ENCODE measurements at places on chromosomes 11 and 22.

GRCh38 chr22:50209893-50210292, 9.1 kb downstream of the SELENOO start:
- DNase-seq = peak; percentile 54

- DNase-seq = no peak
Observed at GRCh38 chr11:29119707-29120618, 896.9 kb downstream of the KCNA4 start.

- no peak for DNase-seq
Observed at GRCh38 chr11:57647372-57647771, 2.3 kb downstream of the YPEL4 start.

DNA sequence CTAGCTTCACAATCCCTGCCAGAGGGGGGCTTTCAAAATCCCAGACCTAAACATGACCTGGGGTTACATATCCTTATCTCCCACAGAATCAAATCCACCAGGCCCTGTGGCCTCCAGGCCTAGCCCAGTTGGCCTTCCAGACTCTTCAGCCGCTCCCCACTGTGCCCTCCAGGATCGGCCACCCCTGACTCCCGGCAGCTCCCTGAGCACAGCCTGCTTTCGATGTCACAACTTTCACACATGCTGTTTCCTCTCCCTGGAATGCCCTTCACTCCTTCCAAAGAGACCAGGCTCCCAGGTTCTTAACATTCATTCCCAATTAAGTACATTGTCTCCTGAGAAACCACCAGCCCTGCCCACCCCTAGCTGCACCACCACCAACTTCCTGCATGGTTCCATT, 62.7 kb downstream of the CSNK2A3 start:
- DNase-seq = no peak

DNA sequence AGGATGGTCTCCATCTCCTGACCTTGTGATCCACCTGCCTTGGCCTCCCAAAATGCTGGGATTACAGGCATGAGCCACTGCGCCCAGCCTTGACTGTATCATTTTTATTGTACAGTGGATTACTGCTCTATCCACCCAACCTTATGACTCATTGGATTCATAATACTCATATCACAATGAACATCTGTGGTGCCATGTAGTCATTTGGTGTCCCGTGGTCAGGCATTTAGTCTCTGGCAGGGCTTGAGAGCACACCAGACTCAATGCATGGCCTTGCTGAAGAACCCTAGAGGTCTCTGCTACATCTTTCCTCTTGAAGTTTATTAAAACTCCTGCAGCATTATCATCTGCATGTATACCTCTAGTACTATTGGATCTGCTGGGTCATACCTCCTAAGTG, 98.0 kb upstream of the LDLRAD3 start:
- DNase-seq = no peak

- DNase-seq = no peak
Observed at GRCh38 chr22:20604776-20605221, 97.4 kb downstream of the MED15 start.

DNA sequence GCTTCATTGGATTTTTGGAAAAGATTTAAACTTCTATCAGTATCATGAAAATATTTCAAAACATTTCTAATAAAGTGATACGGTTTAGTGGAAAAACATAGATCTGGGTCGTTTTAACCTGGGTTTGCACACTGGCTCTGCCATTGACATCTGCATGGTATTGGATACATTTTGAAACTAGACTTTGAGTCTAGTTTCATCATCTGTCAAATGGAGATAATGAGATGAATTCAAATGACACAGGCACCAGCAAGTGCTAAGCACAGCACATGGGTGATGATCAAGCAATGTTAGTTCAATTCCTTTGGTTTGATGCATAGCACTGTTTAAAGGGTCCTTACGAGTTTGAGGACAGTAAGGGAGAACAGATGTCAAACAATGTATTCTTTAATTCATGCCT, 819.0 kb upstream of the CCDC90B start:
- no peak for DNase-seq

GRCh38 chr11:41099654-41100053, 359.8 kb downstream of the LRRC4C start:
- no peak for DNase-seq

DNA sequence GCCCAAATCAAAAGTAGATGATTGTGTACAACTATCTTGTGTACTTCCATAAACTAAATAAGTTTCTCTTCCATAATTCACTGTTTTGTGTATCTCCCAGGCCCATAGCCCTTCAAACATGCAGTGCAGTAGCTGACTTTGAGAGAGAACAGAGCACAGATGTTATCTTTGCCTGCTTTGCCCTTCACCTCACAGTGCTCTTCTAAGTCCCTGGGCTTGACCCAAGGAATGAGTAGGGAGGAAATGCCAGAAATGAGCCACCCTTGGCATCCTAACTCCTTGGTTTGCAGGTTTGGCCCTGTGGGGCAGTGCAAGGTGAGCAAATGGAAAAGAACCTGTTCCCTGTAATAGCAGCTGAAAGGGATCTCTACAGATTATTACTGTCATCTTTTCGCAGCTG, 79.2 kb downstream of the STIM1 start:
- DNase-seq = no peak

DNA sequence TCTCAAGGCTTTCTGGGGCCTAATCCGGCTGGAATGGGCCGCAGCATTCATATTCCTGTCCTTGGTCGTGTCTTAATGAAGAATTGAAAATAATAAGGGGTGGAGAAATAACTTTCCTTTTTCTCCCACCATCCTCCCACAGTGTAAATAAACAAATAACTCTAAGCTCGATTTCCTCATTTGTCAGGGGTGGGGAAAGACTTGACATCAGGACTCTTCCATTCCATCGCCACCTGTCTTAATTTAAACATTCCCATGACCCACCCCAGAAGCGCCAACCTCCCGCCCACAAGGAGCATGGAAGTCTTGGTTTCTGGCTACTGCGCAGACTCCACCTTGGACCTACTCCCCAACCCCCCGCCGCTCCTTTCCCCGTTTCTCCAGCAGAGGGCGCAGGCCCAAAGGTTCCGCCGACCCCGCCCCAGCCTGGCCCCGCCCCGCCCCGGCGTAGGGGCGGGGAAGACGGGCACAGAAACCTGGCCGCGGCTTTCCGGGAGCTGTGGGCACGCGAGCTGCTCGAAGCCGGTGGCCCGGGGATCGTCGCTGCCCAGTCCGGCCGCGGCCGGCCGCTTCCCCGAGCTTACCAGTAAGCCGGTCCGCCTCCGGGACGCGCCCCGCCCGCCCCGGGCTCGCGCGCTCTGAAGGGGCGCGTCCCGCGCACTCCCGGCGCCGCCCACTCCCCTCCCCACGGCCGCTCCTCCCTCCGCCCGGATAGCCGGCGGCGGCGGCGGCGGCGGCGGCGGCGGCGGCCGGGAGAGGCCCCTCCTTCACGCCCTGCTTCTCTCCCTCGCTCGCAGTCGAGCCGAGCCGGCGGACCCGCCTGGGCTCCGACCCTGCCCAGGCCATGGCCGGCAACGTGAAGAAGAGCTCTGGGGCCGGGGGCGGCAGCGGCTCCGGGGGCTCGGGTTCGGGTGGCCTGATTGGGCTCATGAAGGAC, at the start of gene CBL:
Gene CBL, plus strand, starts transcription at position 766 of the 937 bp plus-strand sequence. Its CDS starts 79 bp downstream, at position 845.
- DNase-seq = peak; percentile 98

- no peak for DNase-seq
Observed at GRCh38 chr11:109405671-109406070, 16.3 kb upstream of the C11orf87 start.

- DNase-seq = no peak
Observed at GRCh38 chr22:50201191-50202129, 649 bp downstream of the SELENOO start.
